ENCODE measurements at places on chromosomes 1 and 21.

- no peak for DNase-seq
Observed at GRCh38 chr1:53183095-53183990, 13.3 kb upstream of the CPT2 start.

DNA sequence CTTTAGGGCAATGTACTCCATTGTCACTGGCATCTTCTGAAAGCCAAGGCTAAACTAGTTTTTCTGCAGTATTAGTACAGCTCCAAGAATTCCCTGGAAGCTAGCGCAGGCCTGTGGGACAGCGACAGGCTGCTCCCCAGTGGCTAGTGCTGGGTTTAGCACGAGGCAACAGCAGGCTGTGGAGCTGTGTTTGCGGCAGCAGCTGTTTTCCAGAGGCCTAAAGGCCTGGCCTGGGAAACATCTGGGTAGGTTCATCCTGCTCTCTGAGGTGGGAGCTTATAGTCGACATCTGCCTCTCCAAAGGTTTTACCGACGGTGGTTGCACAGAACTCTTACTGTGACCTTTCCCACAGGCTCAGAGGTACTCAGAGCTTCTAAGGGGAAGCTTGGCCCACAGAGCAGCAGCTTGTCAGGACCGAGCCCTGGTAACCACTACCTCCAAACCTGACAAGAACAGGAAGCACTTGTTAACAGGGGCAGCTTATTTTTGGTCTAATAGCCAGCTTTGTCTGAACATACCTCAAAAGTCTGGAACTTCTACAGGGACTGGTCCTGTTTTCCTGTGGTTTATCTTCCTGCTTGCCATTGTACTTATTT, 17.2 kb downstream of the CC2D1B start:
- no peak for DNase-seq

DNA sequence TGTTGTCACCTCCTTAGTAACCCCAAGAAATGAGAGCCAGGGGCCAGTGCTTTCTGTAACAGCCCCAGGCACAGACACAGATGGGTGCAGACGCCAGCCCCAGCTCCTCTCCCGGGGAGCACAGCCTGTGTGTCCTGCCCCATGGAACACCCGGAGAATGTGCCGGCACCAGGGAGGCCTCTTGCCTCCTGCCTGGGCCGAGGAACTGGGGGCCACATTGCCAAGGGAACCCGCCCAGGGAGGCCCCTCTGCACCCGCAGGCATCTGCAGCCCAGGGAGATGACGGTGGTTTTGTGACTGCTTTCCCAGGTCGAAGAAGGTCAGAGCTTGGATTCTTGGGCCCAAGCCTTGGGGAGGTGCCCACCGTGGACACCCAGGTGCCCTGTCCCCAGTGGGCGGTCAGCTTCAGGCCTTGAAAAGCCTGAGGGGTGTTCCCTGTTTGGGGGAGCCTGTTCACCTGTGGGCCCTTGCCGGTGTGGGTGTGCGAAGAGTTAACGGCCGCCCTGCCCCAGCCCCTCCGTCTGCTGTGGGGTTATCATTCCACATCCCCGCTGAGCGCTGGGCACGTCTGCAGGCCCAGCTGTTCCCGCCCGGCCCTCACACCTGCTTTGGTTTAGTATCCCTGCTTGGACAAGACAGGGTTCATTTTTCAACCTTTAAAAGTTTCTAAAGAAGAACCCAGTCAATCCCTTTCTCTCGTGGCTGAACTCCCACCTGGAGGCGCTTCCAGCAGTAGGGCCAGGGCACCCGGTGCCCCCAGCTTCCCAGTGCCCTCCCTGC, 62.5 kb downstream of the MORN1 start:
- DNase-seq, result no peak

GRCh38 chr1:60581455-60582220, 500.7 kb upstream of the NFIA start:
- DNase-seq, result no peak

GRCh38 chr1:77405186-77405585, 123.4 kb downstream of the AK5 start:
- no peak for DNase-seq

GRCh38 chr1:25712299-25712970, 87.6 kb upstream of the SELENON start:
- DNase-seq, result no peak

DNA sequence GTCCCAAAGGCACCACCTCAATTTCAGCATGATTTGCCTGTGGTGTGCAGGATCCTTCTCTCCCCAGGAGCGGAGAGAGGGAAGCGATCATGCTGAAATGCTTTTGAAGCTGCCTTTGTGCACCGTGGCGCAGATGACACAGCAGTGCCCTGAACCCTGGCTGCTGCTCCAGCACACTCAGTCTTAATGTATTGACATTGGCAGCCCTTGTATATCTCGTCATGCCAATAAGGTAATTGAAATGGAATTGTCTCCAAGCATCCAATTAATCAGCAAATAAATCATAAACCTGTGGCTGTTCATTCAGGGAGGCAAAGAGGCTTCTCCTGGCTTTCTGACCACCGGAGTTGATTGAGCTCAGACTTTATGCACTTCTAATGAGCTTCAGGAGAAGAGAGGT, 139.8 kb downstream of the KAZN start:
- DNase-seq, result no peak

- no peak for DNase-seq
Observed at GRCh38 chr1:78387201-78387600, 103.6 kb upstream of the PTGFR start.

DNA sequence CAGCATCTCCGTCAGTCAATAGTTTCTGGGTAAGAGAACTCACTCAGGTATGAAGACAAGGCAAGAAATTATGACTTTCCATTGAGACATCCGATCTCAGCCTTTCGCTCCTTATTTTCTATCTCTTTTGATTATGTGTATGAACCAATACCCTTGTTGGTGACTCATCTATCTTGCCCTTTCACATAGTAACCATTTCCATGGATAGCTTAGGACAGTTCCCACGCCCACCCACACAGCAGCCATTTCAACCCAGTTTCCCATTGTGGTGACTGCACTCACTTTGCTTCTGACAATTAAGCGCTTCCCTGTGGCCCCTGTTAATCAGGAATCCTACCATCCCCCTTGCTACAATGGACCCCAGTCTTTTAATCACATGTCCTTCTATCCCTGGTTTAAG, 210.6 kb upstream of the ADGRL2 start:
- DNase-seq, result no peak

DNA sequence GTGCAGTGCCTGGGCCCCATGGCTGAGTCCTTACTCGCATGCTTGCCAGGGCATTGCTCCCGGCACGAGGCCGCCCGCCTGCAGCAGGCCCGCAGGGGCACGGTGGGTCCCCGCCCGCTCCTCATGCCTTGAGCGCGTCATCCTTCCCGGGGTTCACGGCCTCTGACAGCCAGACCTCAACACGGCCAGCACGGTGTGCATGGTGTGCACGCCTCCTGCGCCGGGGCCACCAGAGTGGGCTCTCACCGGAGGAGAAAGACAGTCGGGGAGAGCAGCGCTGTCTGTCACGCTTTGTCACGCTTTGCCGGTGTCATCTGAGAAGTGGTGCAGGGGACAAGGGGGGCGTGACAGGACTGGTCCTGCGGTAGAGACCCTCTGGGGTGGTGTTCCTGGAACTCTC, 11.9 kb upstream of the COL18A1 start:
- DNase-seq, result no peak

DNA sequence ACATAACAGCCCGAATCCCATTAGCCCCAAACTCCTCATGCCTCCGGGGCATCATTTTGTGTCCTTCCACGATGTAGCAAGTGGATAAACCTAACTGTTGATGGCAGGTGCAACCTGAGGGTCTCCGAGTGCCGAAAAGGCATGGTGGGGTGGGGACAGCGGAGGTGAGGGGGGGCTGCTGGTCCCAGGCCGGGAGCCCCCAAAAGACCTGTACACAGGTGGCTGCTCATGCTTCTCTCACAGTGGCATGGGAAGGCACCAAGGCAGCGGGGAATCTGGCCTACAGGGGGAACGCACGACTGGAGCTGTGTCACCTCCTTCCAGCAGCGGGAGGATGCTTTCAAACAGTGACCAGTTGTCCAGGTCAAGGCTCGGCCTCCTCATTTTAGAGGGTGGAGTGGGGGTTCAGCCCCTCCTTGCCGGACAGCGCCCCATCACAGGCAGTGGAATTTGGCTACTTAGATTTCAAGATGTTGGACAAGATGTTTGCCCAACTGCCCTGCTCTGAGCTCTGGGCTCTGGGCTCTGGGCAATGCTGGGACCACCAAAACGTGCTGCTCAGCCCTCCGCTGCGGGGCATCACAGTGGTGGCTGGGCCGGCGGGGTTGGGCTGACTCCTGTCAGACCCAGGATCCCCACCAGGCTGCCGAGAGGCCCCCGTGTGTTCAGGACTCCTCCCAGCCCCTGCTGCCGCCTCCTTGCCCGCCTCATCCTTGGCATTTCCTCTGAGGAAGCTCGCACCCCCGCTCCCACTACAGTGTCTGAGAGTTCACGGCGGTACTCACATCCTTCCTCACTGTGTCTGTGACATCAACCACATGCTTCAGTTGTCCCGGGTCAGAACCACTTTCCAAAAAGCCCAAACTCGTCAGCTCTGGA, 7.6 kb downstream of the DNMT3L start:
- no peak for DNase-seq

DNA sequence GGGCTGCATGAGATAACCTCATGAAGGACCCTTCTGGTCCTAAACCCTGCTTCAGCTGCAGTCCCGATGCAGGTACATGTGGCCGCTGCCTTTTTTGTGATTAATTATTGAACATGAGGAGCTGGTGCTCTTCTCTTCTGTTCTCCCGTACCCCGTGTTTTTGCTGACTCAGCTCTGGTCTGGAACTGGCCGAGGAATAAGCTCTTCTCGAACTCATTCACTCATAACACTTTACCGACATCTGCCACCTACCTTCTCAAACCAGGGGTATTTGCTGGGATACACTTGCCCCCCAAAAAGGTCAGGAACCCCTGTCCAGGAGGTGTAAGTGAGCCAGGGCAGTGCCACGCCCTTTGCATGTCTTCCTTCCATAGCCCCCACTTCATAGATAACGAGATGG, 31.8 kb downstream of the KCNQ4 start:
- no peak for DNase-seq

DNA sequence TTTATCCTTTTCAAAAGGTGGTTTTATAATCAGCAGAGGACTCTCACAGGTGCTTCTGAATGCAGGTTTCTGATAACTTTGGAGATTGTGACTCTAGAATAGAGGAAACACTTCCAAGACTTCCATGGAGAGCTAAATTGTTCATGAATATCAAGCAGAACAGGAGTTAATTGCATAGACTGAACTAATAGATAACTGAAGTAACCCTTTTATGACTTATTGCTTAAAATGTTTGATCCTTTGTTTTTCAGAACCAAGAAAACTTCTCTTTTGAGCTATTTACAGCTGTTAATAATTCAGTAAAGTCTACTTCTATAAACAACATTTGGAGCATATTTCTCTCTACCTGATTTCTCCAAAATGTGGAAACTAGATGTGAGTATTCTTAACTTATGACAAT, 19.9 kb downstream of the TEX46 start:
- no peak for DNase-seq

GRCh38 chr1:88650676-88651418, 33.2 kb upstream of the PKN2 start:
- no peak for DNase-seq

DNA sequence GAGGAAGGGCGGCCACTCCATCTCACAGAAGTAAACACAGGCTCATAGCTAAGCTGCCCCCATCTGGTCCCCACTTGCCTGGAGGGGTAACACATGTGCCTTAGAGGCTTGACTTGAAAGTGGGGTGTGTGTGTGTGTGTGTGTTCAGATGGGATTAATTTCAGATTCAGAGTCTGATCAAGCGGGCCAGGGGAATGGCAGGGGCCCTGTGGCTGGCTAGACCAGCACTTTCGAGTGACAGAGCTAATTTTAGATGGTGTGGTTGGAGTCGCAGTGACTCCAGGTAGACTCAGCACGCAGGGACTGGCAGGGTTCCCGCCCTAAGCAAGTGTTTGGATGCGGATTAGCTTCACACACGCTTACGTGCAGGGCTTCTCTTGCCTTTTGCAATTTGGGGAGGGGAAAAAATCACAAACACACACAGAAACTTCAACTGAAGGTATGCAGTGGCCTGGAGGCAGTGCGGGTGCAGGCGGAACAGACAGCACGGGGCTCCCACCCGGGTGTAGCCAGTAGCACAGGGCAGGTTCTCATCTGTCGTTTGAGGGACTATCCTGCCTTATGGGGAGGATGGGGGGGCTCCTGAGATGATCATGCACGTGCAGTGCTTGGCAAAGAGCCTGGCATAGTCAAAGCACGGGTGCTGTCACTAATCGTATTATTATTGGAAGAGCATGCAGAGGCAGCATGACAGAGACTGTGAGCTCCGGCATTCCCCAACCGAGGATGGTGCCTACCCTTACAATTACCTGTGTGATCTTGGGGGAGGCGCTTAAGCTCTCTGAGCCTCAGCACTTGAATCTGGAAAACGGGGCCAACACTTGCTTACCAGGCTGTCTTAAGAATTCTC, 1.3 kb downstream of the EDN2 start:
- no peak for DNase-seq

- no peak for DNase-seq
Observed at GRCh38 chr1:61659061-61659460, 65.9 kb downstream of the TM2D1 start.

DNA sequence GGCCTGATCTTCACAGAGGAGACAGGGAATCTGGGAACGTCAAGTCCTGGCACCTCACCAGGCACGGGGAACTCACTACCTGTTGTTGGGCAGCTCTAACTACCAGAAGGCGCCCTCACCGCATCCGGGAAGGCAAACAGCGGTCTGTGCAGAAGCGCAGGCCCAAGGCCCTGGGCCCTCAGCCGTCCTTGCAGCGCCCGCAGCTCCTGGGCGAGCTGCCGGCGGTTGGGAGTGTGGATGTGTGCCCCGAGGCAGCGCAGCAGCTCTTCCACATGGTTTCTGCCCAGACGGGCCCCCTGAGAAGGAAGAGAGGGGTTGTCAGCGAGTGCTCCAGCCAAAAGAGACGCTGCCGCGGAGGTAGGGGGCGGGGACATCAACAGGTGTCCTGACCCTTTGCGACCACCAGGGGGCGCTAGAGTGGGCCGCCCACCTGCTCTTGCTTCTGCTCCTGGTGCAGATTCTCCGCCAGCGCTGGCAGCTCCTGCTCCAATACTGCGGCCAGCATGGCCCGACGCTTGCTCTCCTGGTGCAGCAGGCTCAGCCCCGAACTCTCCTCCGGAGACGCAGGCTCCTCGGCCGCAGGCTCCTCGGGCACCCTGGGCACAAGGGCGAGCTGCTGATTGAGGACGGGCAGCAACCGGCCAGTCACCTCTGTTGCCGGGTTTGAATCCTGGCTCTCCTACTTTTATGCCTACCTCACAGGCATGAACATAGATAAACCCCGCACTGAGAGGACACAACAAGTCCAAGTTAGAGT, 9.3 kb downstream of the MAP3K6 start:
- no peak for DNase-seq

- DNase-seq, result no peak
Observed at GRCh38 chr1:14672005-14672404, 73.5 kb downstream of the KAZN start.

- no peak for DNase-seq
Observed at GRCh38 chr1:41343790-41344699, 17.2 kb upstream of the FOXO6 start.

GRCh38 chr1:208218237-208219097, 25.7 kb downstream of the PLXNA2 start:
- DNase-seq, result no peak

GRCh38 chr1:58986996-58987767, 203.3 kb upstream of the JUN start:
- no peak for DNase-seq

Data from NCI-H187 treated with DMSO at 0.1 percent for 48 hours (cell line).